ENCODE measurements at places on chromosomes 3 and 15.

GRCh38 chr3:113532698-113533533 is 561 bp downstream of the SIDT1 start:
- DNase-seq, result peak; percentile 72

GRCh38 chr3:42063888-42064287 is 27.3 kb upstream of the TRAK1 start:
- DNase-seq, result no peak

- no peak for DNase-seq
Observed at GRCh38 chr3:18284716-18285115, 140.4 kb downstream of the SATB1 start.

GRCh38 chr3:155745795-155746550 is 1.1 kb upstream of the PLCH1 start:
- no peak for DNase-seq
